ENCODE measurements at places on chromosomes 3 and 15.

- no peak for DNase-seq
Measured at GRCh38 chr3:141863491-141863890, 13.0 kb upstream of the ATP1B3 start.

- no peak for DNase-seq
Measured at GRCh38 chr15:48806151-48806550, 4.7 kb downstream of the CEP152 start.

DNA sequence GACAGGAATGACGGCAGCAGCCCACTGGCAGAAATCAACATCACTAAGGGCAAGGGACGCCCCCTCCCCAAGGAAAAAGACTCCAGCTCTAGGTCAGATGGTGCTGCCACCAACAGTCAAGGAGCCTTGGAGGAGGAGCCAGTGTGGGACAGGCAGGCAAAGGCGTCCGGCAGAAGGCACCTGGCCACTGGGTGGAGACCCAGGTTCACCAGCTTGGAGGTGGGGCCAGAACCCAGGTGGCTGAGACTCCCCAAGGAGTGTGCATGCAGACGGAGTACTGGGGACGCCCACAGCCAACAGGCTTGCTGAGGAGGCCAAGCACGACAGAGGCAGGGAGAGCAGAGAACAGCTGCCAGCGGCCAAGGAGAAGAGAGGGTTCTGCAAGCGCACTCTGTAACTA, 35.2 kb downstream of the PTPN23 start:
- no peak for DNase-seq

GRCh38 chr15:82764740-82765139, 41.1 kb downstream of the FSD2 start:
- DNase-seq, result no peak

DNA sequence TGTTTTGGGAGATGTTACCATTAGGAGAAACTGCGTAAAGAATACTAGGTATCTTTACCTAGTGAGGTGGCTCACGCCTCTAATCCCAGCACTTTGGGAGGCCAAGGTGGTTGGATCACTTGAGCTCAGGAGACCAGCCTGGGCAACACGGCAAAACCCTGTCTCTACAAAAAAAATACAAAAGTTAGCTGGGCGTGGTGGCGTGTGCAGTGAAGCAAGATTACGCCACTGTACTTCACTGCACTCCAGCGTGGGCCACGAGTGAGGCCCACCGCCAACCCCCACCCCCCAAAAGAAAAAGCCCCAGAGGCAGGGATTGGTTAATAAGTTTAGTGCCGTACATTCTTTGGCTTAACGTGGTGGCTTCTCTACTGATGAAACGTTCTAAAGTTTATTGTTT, 23.5 kb downstream of the TRIM71 start:
- DNase-seq, result no peak

DNA sequence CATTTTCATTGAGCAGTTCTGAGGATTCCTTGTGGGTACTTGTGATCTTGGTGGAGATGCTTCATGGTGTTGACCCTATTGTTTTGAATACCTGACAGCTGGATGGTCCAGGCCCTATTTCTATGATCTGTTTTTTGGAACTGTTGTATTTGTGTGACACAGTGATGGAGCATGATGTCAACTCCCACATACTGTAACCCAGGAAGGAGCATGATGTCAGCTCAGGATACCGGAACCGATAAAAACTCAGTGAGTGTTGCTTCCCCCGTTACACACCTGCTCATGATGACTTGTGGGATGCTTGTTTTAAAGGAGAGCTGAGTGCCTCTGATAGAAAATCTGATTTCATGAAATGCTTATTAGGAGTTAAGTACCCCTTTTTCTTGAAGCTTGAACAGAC, 45.1 kb downstream of the ZBTB38 start:
- DNase-seq, result no peak

DNA sequence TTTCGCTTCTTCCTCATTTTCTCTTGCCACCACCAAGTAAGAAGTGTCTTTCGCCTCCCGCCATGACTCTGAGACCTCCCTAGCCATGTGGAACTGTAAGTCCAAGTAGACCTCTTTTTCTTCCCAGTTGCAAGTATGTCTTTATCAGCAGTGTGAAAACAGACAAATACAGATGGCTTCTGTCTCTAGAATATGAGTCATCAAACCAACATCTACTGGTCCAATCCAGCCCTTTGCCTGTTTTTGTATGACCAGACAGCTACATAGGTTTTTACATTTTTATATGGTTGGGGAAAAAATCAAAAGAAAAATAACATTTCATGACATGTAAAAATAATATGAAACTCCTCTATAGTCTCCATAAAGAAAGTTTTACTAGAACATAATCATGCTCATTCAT, 118.7 kb upstream of the PTPRG start:
- DNase-seq, result no peak

DNA sequence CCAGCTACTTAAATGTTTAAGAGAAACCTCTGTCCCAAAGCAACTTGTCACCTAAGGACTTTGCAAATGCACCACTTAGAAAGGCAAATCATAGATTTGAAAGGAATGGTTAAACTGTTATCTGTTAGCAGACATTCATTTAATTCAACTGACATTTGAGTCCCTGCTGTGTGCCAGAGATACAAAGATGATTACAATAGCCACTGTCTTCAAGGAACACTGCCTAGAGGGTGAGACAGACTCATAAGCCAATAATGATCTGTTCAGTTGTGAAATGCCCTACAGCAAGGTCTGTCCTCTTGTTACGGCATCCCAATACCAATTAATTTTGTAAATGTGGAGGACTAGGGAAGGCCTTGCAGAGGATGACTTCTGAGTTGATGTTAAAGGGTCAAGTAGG, 113.1 kb downstream of the ATG7 start:
- DNase-seq, result no peak

DNA sequence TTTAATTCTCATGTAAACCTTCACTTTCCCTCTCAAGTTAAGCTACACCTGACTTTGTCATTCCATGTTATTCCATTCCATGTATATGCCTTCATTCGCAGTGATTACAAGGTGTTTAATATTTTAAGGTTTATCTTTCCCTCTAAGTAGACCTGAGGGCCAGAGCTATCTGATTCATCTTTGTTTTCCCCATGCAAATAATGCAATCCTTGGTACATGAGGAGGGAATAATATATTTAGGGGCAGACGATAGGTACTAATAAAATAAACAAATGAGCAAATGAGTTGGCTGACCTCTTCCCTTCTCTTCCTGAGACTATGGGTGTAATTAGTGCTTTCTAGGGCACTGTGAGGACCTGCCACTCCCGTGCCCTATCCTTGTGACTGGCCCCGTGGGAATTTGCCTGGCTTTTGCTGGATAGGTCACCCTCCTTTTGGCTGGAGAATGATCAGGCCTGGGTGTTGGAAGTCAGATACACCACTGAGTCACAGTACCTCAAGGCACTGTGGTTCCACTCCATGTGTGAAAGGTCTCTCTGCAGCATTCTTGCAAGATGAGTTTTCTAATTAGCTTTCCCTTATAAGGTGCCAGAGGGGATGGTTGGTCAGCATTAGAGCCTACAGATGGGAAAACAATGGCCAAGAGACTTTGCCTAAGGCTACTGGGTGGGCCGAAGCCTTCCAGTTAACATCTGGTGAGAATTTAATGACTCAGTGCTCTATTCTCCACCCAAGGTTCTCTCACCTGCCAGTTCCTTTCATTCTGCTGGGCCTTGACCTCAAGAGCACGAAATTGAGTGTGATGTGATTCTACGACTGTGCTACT, 183.2 kb downstream of the P3H2 start:
- DNase-seq, result no peak

GRCh38 chr3:134606033-134607025, 44.5 kb downstream of the KY start:
- no peak for DNase-seq

GRCh38 chr15:40085266-40085665, 23.4 kb downstream of the BMF start:
- DNase-seq, result no peak

DNA sequence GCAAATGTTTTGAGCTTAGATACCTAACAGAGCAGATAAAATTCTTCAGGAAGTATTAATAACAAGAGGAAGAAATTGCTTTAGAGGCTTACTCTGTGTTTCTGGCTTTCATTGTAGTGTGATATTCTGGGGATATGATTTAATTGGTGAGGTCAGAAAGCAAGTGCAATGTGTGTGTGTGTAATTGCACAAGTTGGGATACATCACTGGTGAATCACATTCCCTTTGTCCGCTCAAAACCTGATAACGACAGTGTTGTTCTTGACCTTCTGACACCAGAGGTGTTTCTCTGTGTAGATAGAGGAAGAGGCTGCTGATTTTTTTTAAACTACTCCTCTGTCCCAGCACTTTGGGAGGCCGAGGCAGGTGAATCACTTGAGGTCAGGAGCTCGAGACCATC, 161.1 kb downstream of the CACNA2D3 start:
- DNase-seq, result no peak

DNA sequence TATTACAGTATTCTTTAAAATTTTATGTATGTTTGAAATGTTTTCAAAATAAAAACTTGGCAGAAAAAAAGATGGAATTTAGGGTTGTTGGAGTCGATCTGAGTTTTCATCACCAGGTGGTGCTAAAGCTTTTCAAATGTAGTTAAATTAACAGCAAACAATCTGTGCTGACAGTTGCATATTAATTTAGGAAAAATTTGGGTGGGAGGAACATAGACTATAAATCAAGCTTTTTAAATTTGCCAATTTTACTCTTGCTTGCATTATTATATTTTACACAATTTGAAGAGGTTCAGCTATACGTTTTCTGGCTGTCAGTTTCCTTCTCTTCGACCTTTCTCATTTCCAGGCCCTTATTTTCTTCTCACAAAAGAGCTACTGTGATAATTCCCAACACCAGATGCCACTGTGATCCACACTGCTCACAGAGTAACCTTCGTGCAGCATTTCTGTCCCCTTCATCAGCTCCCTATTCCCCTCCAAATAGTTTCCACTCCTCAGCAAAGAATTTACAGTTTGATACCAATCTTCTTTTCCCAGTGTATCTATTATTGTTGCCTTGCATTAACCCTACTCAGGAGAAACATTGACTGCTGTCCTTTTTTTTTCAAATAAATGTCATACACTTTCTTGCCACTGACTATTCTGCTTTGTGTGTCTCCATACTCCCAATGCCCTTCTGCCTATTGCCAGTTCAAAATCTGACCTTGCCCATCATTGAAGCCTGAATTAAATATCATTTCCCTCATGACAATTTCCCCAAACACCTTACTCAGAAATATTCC, 53.4 kb upstream of the EIF5A2 start:
- no peak for DNase-seq

- no peak for DNase-seq
Measured at GRCh38 chr15:62099094-62099601, 32.4 kb downstream of the C2CD4A start.

DNA sequence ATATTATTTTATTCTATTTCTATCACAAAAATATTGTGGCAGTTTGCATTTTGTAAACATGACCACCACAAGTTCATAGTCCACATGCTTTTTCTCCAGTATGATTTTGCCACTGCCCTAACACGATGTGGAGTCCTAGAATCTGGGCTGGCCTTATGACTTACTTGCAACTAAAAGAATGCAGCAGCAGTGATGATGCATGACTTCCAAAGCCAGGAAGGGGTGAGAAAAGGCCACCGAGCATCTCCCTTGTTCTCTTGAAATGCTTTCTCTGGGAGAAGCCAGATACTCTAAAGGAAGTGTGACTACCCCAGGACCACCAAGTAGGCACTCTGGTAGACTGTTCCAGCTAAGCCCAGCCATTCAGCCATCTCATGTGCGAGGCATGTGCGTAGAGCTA, 191.6 kb upstream of the MRPL3 start:
- DNase-seq, result no peak

GRCh38 chr3:189103208-189103607, 68.6 kb upstream of the TPRG1 start:
- DNase-seq, result no peak

- DNase-seq, result no peak
Measured at GRCh38 chr3:177470197-177470941, 273.1 kb upstream of the TBL1XR1 start.

Data from stimulated activated CD8-positive, alpha-beta memory T cell treated with anti-CD3 and anti-CD28 coated beads, Interleukin-7, amount 100 ng/mL, for 4 hours (primary cell).